Left ventricle myocardium superior (tissue), 1 donor: ENCODE measurements at places on chromosomes 4 and X. TPM values are rescaled to one million over a fixed set of nuclear protein-coding genes. Genes with fewer than 3 reads are reported as not detected.

DNA sequence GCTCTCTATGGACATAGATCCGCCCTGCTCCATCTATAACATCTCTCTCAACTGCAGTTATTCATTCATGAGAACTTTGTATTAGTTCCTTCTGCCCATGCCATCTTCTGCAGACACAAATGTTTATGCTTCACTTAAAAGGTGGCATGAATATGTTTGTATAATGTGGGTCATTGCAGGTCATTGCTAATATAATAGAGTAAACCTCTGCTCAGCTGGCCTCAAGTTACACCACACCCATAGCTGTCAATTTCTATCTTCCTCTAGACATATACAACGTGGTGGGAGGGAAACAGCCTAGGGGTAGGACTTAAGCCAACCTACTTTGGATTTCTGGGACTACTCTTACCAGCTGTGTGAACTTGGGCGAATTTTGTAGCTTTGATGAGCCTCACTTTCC is 129.8 kb downstream of the ATXN3L start:
- DNase-seq = no peak

DNA sequence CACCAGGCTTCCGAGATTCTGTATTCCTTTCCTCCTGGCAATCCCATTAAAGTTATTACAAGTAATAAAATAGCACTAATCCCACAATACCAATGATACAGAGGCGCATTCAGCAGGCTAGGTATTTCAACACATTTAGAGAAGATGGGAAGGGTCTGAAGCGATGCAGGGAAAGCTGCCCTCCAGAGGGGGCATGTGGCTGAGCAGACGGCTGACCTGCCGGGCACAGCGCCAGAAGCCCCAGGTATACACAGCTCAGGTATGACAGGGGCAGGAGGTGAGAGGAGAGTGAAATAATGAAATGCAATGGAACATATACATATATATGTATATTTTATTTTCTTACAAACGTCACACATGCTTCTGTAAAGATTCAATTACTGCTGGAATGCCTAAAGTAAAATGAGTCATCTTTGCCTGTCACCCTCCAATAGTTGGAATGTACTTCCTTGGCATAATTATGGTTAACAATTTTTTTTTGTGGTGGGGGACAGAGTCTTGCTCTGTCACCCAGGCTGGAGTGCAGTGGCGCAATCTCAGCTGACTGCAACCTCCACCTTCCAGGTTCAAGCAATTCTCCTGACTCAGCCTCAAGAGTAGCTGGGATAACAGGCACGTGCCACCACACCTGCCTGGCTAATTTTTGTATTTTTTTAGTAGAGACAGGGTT is 21.3 kb upstream of the CDKN2AIP start:
- DNase-seq = no peak

- peak; percentile 53 for DNase-seq
These were observed 519.5 kb downstream of the BCOR start for GRCh38 chrX:39577985-39578869.

DNA sequence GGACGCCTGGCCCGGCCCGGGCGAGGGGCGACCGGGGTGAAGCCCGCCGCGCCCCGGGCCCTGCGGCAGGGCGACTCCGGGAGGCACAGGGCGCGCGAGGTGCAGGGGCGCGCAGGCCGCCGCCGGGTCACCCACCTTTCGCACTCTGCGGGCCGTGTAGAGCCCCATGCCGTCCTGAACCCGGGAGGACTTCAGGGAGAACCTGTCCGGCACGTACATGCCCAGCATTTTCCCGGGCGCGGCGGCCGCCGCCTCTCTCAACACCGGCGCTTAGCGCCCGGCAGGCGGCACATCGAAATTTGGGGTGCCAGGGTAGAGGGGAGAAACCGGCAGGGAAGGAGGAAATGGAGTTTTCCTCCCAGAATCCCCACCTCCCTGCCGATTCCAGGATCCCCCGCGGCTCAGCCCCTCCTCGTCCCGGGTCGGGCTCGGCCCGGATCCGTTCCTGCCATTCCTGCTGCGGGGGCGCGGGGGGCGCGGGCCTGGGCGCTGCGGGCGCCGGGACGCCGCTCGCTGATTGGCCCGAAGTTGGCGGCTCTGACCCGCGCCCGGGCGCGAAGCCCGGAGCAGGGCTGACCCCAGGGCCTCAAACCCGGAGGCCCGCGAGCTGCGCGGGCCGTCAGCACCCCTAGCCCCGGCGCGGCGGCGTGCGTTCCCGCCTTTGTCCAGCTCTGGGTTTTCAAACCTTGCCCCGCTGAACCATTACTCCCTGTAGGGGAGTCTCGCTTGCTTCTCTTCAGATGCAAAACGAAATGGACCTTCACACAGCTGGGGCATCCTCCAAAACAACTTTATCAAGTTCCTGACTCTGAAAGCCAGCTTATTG is at the start of gene PRDM5:
Gene PRDM5, minus strand, starts transcription at position 346 of the 826 bp plus-strand sequence. Its CDS starts 118 bp downstream, at position 228.
- peak; percentile 85 for DNase-seq

- no peak for DNase-seq
These were observed 165.3 kb downstream of the GLRA2 start for GRCh38 chrX:14694611-14695010.

- no peak for DNase-seq
These were observed 197.7 kb downstream of the INPP4B start for GRCh38 chr4:142648378-142648777.

Gene GLOD5
- not detected for total RNA-seq
